Skin of body (tissue), 3 donors: ENCODE measurements at places on chromosomes 3 and 15. TPM values are rescaled to one million over a fixed set of nuclear protein-coding genes. Genes with fewer than 3 reads are reported as not detected.
A peak's percentile ranks its signal among the peaks of the same experiment; 100 is the strongest.

The TM4SF4 gene
- total RNA-seq: not detected

GRCh38 chr3:188964957-188965356 lies 206.8 kb upstream of the TPRG1 start:
- DNase-seq: no peak

DNA sequence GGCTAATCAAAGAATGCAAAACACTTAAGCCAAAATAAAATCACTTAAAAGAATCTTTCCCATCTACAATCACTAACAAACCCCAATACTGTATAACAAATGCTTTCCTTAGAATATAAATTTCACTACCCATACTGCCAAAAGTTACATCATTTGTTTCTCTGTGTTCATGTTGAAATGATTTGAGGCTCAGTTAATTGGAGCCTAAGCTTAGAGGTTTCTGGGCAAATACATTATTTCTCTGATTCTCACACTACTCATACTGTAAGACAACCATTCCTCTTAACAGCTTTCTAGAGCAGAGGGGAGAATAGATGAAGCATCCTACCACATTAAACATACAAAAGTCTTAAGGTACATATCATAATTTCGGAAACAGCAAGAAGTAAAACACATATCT lies 2.1 kb downstream of the RIOX2 start:
- peak; percentile 94 for DNase-seq

The IL17RE gene
- 6.3 TPM for total RNA-seq

The GOLGA6L4 gene
- total RNA-seq: 2.9 TPM

- DNase-seq: no peak
Observed at GRCh38 chr3:23762214-23762613, 43.5 kb upstream of the UBE2E1 start.
